ENCODE measurements at places on chromosomes 1 and 21.

DNA sequence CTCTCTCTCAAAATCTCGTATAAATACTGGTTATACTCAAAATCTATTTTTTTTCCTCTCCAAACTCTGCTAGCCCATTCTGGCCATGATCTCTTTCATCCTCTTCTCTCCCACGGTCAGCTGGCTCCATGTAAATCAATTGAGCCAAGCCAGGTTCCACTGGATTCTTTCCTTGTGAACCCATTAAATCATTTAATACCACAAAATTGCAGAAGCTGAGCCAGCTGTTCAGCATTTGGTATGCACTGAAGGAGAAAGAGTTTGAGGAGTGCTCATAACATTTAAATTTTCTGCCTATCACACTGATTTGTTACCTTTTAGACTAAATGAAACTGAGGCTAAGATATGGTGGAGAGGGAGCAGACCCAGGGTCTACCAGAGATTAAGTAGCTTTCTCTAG lies 29.1 kb upstream of the TADA1 start:
- no peak for DNase-seq

GRCh38 chr1:29695036-29695435 lies 458.7 kb downstream of the PTPRU start:
- DNase-seq = no peak

DNA sequence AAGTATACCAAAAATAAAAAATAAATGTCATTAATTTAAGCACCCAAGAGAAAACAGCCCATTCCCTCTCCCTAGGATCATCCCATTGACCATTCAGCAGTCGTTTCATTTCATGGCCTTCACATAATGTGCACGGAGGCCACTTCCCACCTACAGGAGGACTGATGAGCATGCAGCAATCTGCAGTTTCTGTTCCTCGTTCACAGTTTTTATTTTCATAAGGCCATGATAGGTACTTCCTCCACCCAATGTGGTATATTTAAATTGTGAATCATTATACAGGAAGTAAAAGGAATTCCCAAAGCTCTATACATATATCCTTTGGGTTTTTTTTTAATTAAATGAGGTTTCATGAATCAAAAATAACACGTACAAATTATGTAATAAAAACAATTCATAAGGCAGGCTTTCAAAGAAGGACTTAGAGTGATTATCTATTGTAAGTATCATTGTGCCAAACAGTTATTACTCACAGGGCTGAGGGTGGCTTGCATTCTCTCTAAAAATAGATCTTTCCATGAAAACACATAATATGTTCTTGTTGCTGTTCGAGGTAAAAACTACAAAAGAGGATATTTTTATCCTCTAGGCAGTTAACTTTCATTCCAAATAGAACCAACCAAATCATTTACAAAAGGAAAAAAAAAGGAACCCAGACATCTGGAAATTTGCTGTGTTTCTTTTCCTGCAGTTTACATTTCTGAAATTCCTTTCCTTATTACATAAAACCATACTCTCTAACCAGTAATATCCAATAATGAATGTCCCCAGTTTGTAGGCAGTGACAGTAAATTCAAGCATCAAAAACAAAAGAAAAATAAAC lies 27.5 kb upstream of the SLC44A3 start:
- no peak for DNase-seq

DNA sequence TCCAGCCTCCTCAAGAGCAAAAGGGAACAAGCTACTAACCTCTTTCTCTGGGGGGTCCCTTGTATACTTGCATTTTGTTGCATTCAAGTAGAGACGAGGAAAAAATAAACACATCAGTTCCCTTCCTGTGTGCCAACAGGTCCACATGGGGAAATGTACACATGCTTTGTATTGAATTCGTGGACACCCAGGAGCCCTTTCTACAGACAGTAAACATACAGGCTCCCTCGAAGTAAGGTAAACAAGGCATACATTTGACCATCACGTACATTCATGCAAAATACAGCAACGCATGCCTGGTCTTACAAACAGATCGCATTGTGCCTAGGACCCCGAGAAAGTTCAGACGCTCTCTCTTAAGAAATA lies 1.1 kb downstream of the KCND3 start:
- DNase-seq = no peak

DNA sequence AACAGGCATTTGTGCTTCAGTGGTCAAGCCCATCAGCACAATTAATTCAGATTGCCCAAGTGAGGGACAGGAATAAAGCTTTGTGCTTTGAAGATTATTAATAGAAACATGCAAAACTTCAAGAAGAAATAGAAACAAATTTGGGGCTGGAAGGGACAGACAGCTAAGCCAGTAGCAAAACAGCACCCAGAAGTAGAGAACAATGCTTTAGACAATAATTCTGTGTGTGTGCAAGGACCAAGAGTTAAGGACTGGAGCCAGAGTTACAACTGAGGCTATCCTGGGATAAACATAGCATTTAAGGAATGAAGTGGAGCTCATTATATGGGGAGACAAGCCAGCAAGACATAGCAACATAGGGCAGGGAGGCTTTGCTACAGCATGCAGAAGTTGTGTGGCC lies 251.9 kb upstream of the DAB1 start:
- no peak for DNase-seq

DNA sequence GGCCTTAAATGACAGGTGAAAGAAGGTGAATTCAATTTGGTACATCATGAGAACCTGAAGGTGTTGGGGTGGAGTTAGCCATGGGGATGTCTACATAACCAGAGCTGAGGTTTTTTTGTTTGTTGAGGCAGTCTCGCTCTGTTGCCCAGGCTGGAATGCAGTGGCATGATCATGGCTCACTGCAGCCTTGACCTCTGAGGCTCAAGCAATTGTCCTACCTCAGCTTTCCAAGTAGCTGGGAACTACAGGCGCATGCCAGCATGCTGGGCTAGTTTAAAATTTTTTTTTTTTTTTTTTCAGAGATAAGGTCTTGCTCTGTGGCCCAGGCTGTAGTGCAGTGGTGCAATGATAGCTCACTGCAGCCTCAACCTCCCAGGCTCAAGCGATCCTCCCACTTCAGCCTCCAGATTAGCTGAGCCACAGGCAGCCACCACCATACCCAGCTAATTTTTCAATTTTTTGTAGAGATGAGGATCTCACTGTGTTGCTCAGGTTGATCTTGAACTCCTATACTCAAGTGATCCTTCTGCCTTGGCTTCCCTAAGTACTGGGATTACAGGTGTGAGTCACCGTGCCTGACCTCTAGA lies 1.9 kb upstream of the MPZ start:
- DNase-seq = no peak

- no peak for DNase-seq
Measured at GRCh38 chr1:94580367-94581115, 39.0 kb upstream of the F3 start.
